MCF 10A (cell line): ENCODE measurements at places on chromosomes 3 and 15.

GRCh38 chr3:107346564-107346963 lies 30.7 kb upstream of the CCDC54 start:
- no peaks in the 10 kb centered on the region for H3K27me3 ChIP-seq
- no peak overlapping the region for H3K4me3 ChIP-seq
- H3K4me1 ChIP-seq: no peaks in the 10 kb centered on the region
- no peak overlapping the region for H3K27ac ChIP-seq
- DNase-seq: no peak

DNA sequence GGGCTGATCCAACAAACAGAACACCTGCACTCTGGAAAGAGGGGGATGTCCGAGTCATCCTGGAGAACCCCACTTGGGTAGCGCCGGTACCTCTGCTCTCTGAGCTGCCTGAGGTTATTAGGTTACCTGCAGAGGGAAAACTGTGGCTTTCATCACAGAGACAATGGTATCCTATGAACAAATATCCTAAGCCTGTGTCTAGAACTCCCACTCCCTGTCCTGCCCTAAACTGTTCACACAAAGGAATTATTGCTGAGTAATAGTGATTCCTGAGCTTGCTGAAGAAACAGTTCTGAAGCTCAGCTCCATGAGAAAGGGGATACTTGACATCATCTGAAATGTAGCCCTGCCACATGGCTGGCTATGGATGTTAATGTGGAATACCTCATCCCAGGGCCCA lies 31.9 kb upstream of the WNT5A start:
- no peak overlapping the region for H3K4me3 ChIP-seq
- H3K27ac ChIP-seq: no peak overlapping the region
- no peaks in the 10 kb centered on the region for H3K4me1 ChIP-seq
- no peaks in the 10 kb centered on the region for H3K36me3 ChIP-seq
- peak; percentile 28 for DNase-seq
- peaks cover 15% of the 10 kb centered on the region for H3K27me3 ChIP-seq

DNA sequence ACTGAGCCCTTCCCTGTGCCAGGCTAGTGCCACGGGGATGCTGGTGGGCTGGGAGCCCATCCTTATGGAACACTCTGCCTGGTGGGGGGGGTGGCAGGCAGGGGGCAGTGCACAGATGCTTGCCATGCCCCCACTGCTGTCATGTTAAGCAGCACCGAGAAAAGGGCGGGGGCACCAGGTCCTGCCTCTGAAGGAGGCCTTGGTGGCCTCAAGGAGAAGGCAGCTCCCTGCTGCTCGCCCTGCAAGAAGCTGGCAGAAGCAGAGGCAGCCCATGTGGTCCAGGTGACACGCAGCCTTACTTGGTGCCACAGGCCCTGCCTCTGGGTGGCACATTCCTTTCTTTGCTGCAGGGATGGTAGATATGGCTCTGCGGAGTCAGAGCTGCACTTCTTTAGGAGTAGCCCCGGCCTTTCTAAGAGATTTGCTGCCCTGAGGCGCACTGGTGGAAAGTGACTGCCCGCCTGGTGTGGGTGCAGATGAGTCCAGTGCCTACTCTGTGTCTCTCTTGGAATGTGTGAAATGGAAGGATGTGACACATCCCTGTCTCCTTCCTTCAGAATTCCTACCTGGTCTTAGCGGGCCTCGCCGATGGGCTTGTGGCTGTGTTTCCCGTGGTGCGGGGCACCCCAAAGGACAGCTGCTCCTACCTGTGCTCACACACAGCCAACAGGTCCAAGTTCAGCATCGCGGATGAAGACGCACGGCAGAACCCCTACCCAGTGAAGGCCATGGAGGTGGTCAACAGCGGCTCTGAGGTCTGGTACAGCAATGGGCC lies 145.8 kb downstream of the LRRK1 start:
- H3K27me3 ChIP-seq: no peaks in the 10 kb centered on the region

GRCh38 chr3:185820973-185821758 lies 3.7 kb downstream of the IGF2BP2 start:
- H3K27me3 ChIP-seq: no peaks in the 10 kb centered on the region
- H3K36me3 ChIP-seq: peaks cover 9% of the 10 kb centered on the region
- peak overlapping the region; percentile 96 for H3K4me3 ChIP-seq
- H3K27ac ChIP-seq: peak overlapping the region; percentile 79

- H3K27me3 ChIP-seq: no peaks in the 10 kb centered on the region
- no peaks in the 10 kb centered on the region for H3K36me3 ChIP-seq
- peak; percentile 92 for DNase-seq
- no peak overlapping the region for H3K4me3 ChIP-seq
- peak overlapping the region; percentile 83 for H3K27ac ChIP-seq
- peaks cover 20% of the 10 kb centered on the region for H3K4me1 ChIP-seq
These were observed 32.4 kb upstream of the CDV3 start for GRCh38 chr3:133540896-133541674.

GRCh38 chr3:9276761-9277370 lies 27.4 kb upstream of the SRGAP3 start:
- H3K27me3 ChIP-seq: no peaks in the 10 kb centered on the region
- no peak for DNase-seq
- no peak overlapping the region for H3K4me3 ChIP-seq
- H3K36me3 ChIP-seq: no peaks in the 10 kb centered on the region

DNA sequence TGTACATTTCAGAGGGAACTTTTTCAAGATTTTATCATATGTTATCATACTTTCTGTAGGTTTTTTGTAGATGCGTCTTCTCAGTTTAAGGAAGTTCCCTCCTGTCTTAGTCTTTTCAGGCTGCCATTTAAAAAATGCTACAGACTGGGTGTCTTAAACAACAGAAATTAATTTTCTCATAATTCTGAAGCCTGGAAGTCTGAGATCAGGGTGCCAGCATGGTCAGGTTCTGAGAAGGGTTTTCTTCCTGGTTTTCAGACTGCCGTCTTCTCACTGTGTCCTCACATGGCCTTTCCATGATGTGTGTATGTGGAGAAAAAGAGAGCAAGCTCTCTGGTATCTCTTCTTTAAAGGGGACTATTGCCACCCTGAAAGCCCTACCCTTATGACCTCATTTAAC lies 189.9 kb upstream of the SOX2 start:
- H3K4me1 ChIP-seq: no peaks in the 10 kb centered on the region
- no peak overlapping the region for H3K4me3 ChIP-seq
- H3K27me3 ChIP-seq: no peaks in the 10 kb centered on the region
- H3K36me3 ChIP-seq: no peaks in the 10 kb centered on the region
- DNase-seq: no peak

DNA sequence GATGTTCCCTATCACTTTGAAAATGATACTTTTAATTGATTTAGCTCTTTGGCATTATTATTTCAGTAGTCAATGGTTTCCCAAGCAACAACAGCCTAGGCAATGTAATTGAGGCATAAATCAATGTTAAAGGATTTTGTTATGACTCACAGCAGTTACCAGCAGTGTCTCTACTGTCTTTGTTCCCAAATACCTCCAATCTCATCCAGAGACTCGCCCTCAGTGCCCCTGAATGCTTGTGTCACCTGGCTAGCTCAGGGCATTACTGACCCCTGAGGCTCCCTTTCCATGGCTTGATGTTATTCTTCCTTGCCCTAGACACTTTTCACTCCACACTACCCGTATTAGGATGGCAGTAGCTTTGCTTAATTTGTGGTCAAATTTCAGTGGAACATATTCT lies 227.2 kb downstream of the SQOR start:
- H3K4me3 ChIP-seq: no peak overlapping the region
- peaks cover 15% of the 10 kb centered on the region for H3K4me1 ChIP-seq
- H3K27ac ChIP-seq: no peak overlapping the region
- no peak for DNase-seq

DNA sequence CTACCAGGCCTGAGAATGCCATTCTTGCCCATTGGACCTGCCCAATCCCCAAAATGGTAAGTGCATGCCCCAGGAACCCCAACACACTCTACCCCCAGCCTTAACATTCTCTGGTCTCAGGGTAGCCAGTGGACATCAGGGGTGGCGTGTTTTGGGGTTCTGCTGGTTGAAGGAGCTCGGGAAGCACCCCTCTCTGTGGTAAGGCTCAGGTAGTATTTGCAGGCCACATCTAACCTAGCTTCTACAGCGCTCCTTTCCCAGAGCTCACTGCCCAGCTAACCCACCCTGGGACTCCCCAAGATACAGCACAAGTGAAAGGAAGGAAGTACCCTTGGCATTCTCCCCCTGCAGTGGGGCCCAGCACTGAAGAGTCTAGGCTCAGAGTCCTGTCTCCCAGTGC lies 19.8 kb downstream of the NMNAT3 start:
- H3K27me3 ChIP-seq: no peaks in the 10 kb centered on the region
- no peak for DNase-seq
- no peak overlapping the region for H3K27ac ChIP-seq
- H3K36me3 ChIP-seq: no peaks in the 10 kb centered on the region
- H3K4me3 ChIP-seq: no peak overlapping the region

GRCh38 chr3:197520311-197521276 lies 35.2 kb downstream of the BDH1 start:
- H3K27me3 ChIP-seq: no peaks in the 10 kb centered on the region
- H3K27ac ChIP-seq: no peak overlapping the region
- no peak overlapping the region for H3K4me3 ChIP-seq
- peaks cover 31% of the 10 kb centered on the region for H3K4me1 ChIP-seq
- peaks cover 24% of the 10 kb centered on the region for H3K36me3 ChIP-seq

DNA sequence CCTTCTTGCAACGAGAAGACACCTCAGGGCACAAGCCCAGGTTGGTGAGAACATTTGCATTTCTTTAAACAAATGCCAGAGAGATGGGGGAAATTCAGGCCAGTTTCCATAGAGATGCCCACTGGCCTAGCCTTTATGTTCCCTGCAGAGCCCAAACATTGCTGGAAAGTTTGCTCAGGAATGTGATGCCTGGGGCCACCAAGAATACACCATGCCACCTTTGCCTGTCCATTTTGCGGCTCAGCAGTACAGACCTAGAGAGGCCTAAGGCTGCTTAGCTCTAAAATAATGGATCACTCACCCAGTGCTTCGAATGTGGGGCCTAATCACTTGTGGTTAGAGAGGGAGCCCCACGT lies 210.0 kb downstream of the RPLP1 start:
- H3K27me3 ChIP-seq: peaks cover 14% of the 10 kb centered on the region
- no peak overlapping the region for H3K4me3 ChIP-seq
- H3K36me3 ChIP-seq: no peaks in the 10 kb centered on the region
- H3K27ac ChIP-seq: no peak overlapping the region
- DNase-seq: no peak

GRCh38 chr3:146585156-146585555 lies 20.0 kb downstream of the PLSCR5 start:
- no peaks in the 10 kb centered on the region for H3K27me3 ChIP-seq
- no peak overlapping the region for H3K27ac ChIP-seq
- no peak for DNase-seq

GRCh38 chr3:178203165-178203564 lies 333.1 kb upstream of the KCNMB2 start:
- H3K27ac ChIP-seq: no peak overlapping the region
- H3K4me1 ChIP-seq: peaks cover 12% of the 10 kb centered on the region
- H3K36me3 ChIP-seq: no peaks in the 10 kb centered on the region
- H3K4me3 ChIP-seq: no peak overlapping the region

DNA sequence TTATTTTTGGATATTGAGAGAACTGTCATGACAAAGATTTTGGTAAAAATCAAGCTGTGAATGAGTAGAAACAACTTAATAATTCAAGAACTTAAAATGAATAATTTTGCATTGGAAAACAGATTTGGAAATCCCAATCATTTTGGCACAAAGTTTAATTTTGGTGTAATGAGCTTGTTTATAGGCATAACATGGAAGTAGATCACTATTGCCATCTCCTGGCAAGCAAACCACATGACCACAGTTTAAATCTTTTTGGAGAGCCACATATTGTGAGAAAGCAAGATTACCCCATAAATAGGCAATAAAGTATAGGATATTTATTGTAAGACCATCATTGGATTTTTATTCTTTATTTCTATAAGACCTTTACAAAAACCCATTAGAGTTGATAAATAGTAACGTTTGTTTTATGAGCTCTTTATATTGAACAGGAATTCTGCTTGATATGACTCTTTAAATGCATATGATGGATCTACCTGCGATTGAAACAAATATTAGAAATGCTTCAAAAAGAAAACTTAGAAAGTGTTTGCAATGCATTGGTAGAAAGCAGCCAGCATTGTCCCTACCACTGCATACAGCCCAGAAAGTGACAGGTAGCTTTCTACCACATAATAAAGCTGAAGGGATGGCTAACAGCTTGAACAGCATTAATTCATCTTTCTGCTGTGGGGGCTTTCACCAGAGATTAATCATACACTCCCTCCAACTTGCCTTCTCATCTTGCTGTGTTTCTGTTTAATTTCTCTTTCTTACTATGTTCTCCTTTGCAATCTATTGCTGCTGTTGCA lies 766.8 kb downstream of the TBL1XR1 start:
- DNase-seq: peak; percentile 61
- no peaks in the 10 kb centered on the region for H3K27me3 ChIP-seq
- H3K4me3 ChIP-seq: no peak overlapping the region

GRCh38 chr3:8985411-8985831 lies 22.1 kb upstream of the RAD18 start:
- no peak overlapping the region for H3K4me3 ChIP-seq
- H3K27me3 ChIP-seq: no peaks in the 10 kb centered on the region
- DNase-seq: no peak
- H3K27ac ChIP-seq: no peak overlapping the region
- peaks cover 31% of the 10 kb centered on the region for H3K36me3 ChIP-seq

GRCh38 chr3:141707741-141708203 lies 30.3 kb upstream of the RNF7 start:
- no peaks in the 10 kb centered on the region for H3K4me1 ChIP-seq
- H3K36me3 ChIP-seq: no peaks in the 10 kb centered on the region
- no peak overlapping the region for H3K27ac ChIP-seq
- H3K27me3 ChIP-seq: no peaks in the 10 kb centered on the region
- no peak overlapping the region for H3K4me3 ChIP-seq

DNA sequence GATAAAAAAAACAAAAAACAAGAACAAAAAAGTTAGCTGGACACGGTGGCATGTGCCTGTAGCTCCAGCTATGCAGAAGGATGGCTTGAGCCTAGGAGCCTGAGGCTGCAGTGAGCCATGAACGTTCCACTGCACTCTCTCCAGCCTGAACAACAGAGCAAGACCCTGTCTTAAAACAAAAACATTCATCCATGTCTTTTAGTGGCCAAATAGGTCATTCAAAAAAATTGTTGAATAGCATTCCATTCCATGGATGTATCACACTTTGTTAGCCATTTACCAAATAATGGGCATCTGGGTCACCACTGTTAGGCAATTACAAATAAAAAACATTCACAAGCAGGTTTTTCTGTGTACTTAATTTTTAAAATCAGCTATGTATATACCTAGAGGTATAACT lies 139.7 kb downstream of the STAG1 start:
- H3K36me3 ChIP-seq: peaks cover 2% of the 10 kb centered on the region
- no peaks in the 10 kb centered on the region for H3K4me1 ChIP-seq

DNA sequence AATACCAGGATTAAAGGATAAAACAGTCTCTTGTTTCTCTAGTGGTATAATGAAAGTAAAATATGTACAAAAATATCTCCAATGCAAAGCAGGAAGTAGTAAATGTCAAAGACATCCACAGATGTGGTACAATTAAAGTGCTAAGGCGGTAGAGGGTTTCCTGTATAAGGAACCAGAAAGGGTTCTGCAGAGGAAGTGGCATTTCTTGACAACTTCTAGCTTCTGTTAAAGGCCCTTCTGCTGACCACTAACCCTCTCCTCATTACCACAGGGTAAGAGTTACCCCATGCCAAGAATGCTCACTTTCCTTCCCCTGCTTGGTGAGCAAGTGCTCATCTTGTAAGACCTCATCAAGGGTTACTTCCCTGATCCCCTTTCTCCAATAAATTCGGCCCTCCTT lies 883.6 kb upstream of the NR2F2 start:
- no peaks in the 10 kb centered on the region for H3K36me3 ChIP-seq
- H3K27me3 ChIP-seq: no peaks in the 10 kb centered on the region
- no peak overlapping the region for H3K4me3 ChIP-seq
- H3K4me1 ChIP-seq: peaks cover 6% of the 10 kb centered on the region
- no peak overlapping the region for H3K27ac ChIP-seq
- no peak for DNase-seq
